HepG2 (cell line): ENCODE measurements at places on chromosomes 2 and 18.
A peak's percentile ranks its signal among the peaks of the same experiment; 100 is the strongest.

DNA sequence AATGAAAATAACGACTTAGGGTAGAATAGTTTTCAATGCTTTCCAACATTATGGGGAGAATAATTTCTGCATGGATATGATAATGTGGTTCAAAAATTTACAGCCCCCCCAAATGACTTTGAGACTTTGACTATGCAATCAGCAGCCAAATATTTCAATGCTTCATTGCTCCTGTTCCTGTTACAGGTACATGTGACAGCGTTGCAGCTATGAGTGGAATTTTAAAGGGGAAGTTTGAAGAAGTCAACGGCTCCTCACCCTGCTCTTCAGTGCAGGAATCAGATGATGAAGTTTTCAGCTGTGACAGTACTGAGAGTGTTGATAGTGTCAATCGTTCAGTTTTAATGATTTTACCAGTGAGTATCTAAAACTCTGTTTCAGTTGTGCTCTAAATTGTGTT lies 25.1 kb downstream of the CSRNP3 start:
- DNase-seq = no peak

GRCh38 chr18:64180171-64180570 lies 31.3 kb upstream of the LINC00305 start:
- no peak for DNase-seq

DNA sequence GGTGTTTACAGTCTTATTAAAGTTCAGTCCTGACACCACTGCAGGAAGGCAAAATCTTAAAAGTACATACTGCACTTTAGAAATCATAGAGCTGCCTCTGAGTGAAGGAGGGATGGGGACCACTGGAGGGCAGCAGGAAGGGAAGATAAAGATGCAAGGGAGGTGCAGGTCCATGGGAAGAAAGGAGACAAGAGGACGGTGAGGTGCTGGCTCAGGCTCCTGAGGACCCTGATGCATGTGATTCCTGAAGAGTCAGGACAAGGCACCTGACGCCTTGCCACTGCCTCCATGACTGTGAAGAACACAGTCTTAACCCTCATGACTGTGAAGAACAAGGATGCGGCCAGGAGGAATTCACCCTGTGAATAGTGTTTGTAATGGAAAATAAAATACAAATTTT lies 116.2 kb upstream of the NPAS2 start:
- no peak for DNase-seq

GRCh38 chr2:231605607-231606091 lies 13.0 kb downstream of the TEX44 start:
- DNase-seq = no peak

DNA sequence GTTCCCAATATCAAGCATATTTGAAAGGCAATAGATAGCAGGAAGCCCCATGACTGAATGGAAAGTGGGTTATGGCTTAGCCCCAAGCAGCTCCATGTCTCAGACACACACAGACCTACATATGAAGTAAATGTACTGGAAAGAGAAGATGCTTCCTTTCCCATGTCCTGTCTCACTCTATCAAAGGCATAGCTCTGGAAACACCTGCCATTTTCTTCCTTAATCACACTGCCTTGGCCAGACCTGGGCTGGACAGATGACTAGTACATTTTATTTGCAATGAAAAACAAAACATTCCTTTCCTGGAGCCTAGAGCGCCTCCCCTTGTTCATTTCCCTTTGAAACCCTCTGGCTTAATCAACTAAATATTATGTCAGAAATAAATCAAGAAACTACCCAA lies 160.7 kb downstream of the ANTXR1 start:
- no peak for DNase-seq

DNA sequence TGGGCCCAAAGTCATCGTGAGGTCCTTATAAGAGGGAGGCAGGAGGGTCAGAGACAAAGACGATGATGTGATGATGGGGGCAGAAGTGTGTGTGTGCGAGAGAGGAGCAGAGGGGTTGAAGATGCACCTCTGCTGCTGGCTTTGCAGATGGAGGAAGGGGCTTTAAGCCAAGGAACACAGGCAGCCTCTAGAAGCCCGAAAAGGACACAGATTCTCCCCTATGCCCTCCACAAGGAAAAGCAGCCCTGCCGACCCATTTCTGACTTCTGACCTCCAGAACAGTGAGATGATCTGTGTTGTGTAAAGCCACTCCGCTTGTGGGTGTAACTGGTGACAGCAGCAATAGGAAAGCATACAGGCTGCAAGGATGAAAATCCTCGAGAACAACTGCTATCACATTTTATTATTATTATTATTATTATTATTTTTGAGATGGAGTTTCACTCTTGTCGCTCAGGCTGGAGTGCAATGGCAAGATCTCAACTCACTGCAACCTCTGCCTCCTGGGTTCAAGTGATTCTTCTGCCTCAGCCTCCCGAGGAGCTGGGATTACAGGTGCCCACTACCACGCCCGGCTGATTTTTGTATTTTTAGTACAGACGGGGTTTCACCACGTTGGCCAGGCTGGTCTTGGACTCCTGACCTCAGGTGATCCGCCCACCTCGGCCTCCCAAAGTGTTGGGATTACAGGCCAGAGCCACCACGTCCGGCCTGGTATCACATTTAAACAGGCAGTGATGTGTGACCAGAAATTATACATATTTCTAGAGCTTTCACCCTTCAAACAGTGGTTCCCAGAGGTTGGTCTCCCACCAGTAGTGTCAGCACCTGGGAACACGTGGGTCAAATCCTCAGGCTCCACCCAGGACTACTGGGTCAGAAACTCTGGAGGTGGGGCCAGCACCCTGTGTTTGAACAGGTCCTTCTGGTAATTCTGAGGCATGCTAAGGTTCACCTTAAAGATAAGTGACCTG lies 170.5 kb downstream of the TGIF1 start:
- peak; percentile 46 for DNase-seq

DNA sequence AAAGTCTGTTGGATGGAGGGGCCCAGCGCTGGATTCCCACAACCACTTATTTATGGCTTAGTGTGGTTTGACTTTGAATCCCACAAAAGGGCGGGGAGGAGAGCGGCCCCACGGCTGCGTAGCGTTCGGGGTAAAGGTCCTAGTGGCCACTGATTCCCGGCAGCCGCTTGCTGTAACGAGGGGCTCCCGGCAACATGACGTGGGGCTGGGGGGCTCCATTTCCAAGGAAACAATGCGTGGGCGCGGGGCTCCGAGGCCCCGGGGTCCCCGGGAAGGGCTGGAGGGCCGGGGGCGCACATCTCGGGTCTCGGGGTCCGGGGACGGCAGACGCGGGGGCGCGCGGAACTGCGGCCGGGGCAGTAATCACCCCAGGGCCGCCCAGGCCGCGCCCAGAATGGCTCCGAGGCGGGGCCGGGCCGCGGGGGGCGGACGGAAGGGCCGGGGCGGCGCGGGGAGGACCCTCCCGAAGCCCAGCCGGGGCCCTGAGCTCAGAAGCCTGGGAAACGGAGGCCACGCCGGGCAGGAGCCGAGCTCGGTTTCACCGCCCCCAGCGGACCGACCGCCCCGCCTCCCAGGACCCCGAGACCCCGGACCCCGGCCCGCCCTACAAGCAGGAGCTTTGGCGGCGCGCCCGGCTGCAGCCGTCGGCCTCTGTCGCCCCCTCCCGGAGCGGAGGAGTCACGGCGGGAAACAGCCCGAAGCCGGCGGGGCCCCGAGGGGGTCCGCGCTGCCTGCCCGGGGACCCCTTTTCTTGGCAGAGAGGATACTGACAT lies 11.9 kb upstream of the MLPH start:
- peak; percentile 56 for DNase-seq

DNA sequence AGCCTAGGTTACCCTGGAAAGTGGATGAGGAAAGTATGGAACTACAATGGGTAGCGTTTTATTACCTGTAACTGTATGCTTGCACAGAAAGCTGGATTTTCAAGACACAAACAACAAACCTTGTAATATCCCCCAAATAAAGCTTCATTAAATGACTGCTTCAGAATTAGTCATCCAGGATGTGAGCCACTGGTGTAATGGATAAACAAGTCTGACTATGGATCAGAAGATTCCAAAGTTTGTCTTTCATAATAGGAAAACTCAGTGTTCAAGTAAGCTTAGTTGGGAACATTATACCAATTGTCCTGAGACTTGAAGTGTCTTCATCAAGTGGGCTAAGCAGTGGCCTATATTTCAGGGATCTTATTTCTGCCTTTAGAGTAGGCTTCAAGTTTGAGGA lies 518.8 kb downstream of the LRP1B start:
- no peak for DNase-seq
